ENCODE measurements at places on chromosomes 12 and 14. TPM values are rescaled to one million over a fixed set of nuclear protein-coding genes. Genes with fewer than 3 reads are reported as not detected.

GRCh38 chr14:77556946-77557345, 58.3 kb upstream of the ISM2 start:
- DNase-seq: no peak
- no peak overlapping the region for H3K4me3 ChIP-seq
- H3K4me1 ChIP-seq: no peaks in the 10 kb centered on the region
- no peaks in the 10 kb centered on the region for H3K27me3 ChIP-seq
- no peak overlapping the region for H3K27ac ChIP-seq

Gene NGDN
- 31.2 TPM for total RNA-seq

DNA sequence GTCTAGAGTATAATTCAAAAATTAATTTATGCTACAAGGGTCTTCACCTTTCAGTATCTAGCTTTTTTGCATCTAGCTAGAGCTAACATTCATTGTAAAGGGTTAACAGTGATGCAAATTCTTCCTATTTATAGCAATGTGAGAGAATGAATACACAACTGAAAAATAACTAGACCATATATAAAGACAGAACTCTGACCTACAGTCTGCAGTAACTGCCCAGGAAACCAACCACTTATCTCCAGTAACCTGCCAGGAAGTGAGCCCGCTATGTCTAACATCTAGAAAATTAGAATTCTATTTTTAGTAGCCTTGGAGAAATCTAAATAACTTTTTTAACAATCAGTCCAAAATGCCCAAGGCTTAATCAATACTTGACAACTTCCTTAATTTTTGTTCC, 1021.9 kb downstream of the LRFN5 start:
- no peak for DNase-seq
- no peak overlapping the region for H3K27ac ChIP-seq

DNA sequence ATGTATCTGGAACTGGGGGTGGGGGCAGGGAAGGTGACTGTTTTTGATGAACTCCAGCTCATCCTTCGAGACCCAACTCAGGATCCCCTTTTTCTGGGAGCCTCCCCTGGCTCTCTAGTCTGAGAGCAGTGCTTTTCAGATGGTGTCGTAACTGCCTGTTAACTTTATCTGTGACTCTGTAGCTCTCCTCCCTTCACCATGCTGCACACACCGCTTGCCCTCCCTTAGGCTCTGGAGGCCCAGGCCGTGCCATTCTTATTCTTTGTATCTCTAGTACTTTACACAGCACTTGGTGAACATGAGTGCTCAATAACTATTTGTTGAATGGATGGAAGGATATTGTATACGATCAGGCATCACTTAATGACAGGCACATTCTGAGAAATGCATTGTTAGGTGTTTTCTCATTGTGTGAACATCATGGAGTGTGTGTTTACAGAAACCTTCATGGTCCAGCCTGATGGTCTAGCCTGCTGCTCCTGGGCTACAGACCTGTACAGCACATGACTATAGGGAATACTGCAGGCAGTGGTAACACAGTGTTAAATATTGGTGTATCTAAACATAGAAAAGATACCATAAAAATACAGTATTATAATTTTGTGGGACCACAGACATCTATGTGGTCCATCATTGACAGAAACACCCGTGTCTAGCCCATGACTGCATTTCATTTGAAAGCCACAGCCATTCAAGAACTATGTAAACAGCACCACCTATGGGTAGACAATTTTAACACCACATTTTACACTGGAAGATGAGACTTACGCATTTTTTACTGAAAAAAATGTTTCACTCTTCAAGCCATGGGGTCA, 91.8 kb downstream of the EML1 start:
- H3K27me3 ChIP-seq: no peaks in the 10 kb centered on the region
- peaks cover 3% of the 10 kb centered on the region for H3K4me1 ChIP-seq
- no peaks in the 10 kb centered on the region for H3K36me3 ChIP-seq
- H3K27ac ChIP-seq: no peak overlapping the region
- no peak overlapping the region for H3K4me3 ChIP-seq
- peak; percentile 47 for DNase-seq

DNA sequence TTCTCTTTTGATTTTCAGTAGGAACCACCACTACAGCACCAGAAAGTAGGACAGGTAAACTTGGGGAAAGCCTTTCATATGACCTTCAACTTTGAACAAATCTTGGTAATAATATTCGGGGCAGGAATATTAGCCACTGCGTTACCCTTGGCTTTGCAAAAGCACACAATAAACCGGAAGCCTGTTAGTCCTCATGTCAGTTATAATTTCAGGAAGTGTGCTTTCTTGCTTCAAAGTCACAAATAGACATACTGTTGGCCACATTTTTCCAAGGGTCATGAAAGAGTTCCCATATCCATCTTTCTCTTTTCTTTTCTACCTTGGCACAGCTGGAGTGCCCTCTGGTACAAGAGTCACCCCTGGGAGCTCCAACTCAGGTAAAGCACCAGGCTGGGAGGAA, 167.2 kb upstream of the CNTN1 start:
- H3K36me3 ChIP-seq: no peaks in the 10 kb centered on the region
- no peak overlapping the region for H3K27ac ChIP-seq
- DNase-seq: no peak
- no peak overlapping the region for H3K4me3 ChIP-seq
- no peaks in the 10 kb centered on the region for H3K27me3 ChIP-seq

GRCh38 chr12:107439026-107439738, 246.4 kb upstream of the PWP1 start:
- no peaks in the 10 kb centered on the region for H3K27me3 ChIP-seq
- H3K4me3 ChIP-seq: no peak overlapping the region
- DNase-seq: no peak
- H3K4me1 ChIP-seq: peaks cover 3% of the 10 kb centered on the region
- no peak overlapping the region for H3K27ac ChIP-seq
- H3K36me3 ChIP-seq: no peaks in the 10 kb centered on the region

Gene ATXN3
- 24.2 TPM for total RNA-seq

All from astrocyte (in vitro differentiated cells and primary cell).